ENCODE measurements at places on chromosomes 6 and 20. TPM values are rescaled to one million over a fixed set of nuclear protein-coding genes. Genes with fewer than 3 reads are reported as not detected.

The TCF21 gene
- not detected for total RNA-seq

The PSORS1C2 gene
- not detected for total RNA-seq

The SYNDIG1 gene
- total RNA-seq: not detected

The FOXS1 gene
- not detected for total RNA-seq

The TTK gene
- total RNA-seq: 29.6 TPM

The SDC4 gene
- 256 TPM for total RNA-seq

The GATA5 gene
- total RNA-seq: not detected

The RHAG gene
- not detected for total RNA-seq

The SLC22A1 gene
- 4.5 TPM for total RNA-seq

The JPH2 gene
- total RNA-seq: 0.59 TPM

The PPDPF gene
- total RNA-seq: 545 TPM

The LHFPL5 gene
- 0.42 TPM for total RNA-seq

The PCIF1 gene
- 39.8 TPM for total RNA-seq

The SCRT2 gene
- total RNA-seq: not detected

The TRIM40 gene
- 0.29 TPM for total RNA-seq

The EFCAB8 gene
- 1.1 TPM for total RNA-seq

The VNN1 gene
- total RNA-seq: 12.4 TPM

The HTR1E gene
- not detected for total RNA-seq

The PRSS16 gene
- 31.3 TPM for total RNA-seq

The SLC2A10 gene
- 24.9 TPM for total RNA-seq

The LRRN4 gene
- total RNA-seq: 2.6 TPM

The TBXT gene
- not detected for total RNA-seq

The WFDC10B gene
- total RNA-seq: not detected

The WFDC2 gene
- 295 TPM for total RNA-seq

The MEP1A gene
- not detected for total RNA-seq

The HLA-DQB1 gene
- 190 TPM for total RNA-seq

The NKX2-2 gene
- not detected for total RNA-seq

The SCGN gene
- 3.5 TPM for total RNA-seq

The DYNLT2 gene
- 2.7 TPM for total RNA-seq

The TCP11 gene
- not detected for total RNA-seq

The BHLHE23 gene
- not detected for total RNA-seq

The OOEP gene
- total RNA-seq: 7.0 TPM

The HSPA1L gene
- 4.2 TPM for total RNA-seq

The ARMH2 gene
- not detected for total RNA-seq

The TRMT6 gene
- total RNA-seq: 14.2 TPM

The CCN5 gene
- 0.94 TPM for total RNA-seq

The SLC35F1 gene
- total RNA-seq: not detected

The SPATA2 gene
- 16.0 TPM for total RNA-seq

The TFAP2B gene
- not detected for total RNA-seq

The SLC24A3 gene
- not detected for total RNA-seq

The VGLL2 gene
- total RNA-seq: not detected

The SNAP91 gene
- total RNA-seq: not detected

The BCAS1 gene
- 11.1 TPM for total RNA-seq

The GNMT gene
- not detected for total RNA-seq

The LPA gene
- not detected for total RNA-seq

The SUN5 gene
- not detected for total RNA-seq

The BPIFB2 gene
- not detected for total RNA-seq

The ENPP1 gene
- 7.7 TPM for total RNA-seq

The WFDC12 gene
- total RNA-seq: not detected

The LCA5 gene
- 18.3 TPM for total RNA-seq

The BPIFA1 gene
- not detected for total RNA-seq

The APOM gene
- total RNA-seq: 2.6 TPM

The MLIP gene
- total RNA-seq: 1.4 TPM

The THBS2 gene
- not detected for total RNA-seq

The PPIL6 gene
- total RNA-seq: 2.5 TPM

The HLA-DMB gene
- 32.4 TPM for total RNA-seq
